Spinal cord (tissue), 10 donors: ENCODE measurements at places on chromosomes 3 and 15. TPM values are rescaled to one million over a fixed set of nuclear protein-coding genes. Genes with fewer than 3 reads are reported as not detected.

The EPHB1 gene
- total RNA-seq: 14.6 TPM

The EPHA3 gene
- 44.6 TPM for total RNA-seq

The KCNH8 gene
- 6.9 TPM for total RNA-seq

The SENP5 gene
- total RNA-seq: 41.8 TPM

The PRICKLE2 gene
- total RNA-seq: 51.3 TPM

The RBPMS2 gene
- total RNA-seq: 1.2 TPM

The ASB14 gene
- total RNA-seq: 0.50 TPM

The DUSP7 gene
- total RNA-seq: 13.8 TPM

The GATM gene
- 279 TPM for total RNA-seq

The RASGRP1 gene
- 6.0 TPM for total RNA-seq

The ANKRD63 gene
- 0.28 TPM for total RNA-seq

The CX3CR1 gene
- 42.1 TPM for total RNA-seq

The STRIT1 gene
- total RNA-seq: 0.59 TPM

The SV2B gene
- total RNA-seq: 6.6 TPM

The C2CD4B gene
- total RNA-seq: 5.6 TPM

The SCN10A gene
- total RNA-seq: 9.2 TPM

The CLEC3B gene
- 391 TPM for total RNA-seq

The CTDSPL2 gene
- 88.5 TPM for total RNA-seq

The LSG1 gene
- 38.6 TPM for total RNA-seq

The SPSB4 gene
- 8.1 TPM for total RNA-seq
